Muscle of back (tissue), 13 donors: ENCODE measurements at places on chromosomes 11 and 22. TPM values are rescaled to one million over a fixed set of nuclear protein-coding genes. Genes with fewer than 3 reads are reported as not detected.

- no peak for DNase-seq
These were observed 32.1 kb downstream of the PPM1F start for GRCh38 chr22:21920341-21921183.

GRCh38 chr11:60756307-60757032, at the start of gene MS4A15:
TSS of gene MS4A15 (plus strand) at chr11:60756867. CDS start at chr11:60763734, 6,867 bp downstream.
- DNase-seq: no peak

- DNase-seq: no peak
These were observed 49.3 kb upstream of the PAX6 start for GRCh38 chr11:31860391-31860790.

EXPH5 gene
- 0.43 TPM for polyA plus RNA-seq

DNA sequence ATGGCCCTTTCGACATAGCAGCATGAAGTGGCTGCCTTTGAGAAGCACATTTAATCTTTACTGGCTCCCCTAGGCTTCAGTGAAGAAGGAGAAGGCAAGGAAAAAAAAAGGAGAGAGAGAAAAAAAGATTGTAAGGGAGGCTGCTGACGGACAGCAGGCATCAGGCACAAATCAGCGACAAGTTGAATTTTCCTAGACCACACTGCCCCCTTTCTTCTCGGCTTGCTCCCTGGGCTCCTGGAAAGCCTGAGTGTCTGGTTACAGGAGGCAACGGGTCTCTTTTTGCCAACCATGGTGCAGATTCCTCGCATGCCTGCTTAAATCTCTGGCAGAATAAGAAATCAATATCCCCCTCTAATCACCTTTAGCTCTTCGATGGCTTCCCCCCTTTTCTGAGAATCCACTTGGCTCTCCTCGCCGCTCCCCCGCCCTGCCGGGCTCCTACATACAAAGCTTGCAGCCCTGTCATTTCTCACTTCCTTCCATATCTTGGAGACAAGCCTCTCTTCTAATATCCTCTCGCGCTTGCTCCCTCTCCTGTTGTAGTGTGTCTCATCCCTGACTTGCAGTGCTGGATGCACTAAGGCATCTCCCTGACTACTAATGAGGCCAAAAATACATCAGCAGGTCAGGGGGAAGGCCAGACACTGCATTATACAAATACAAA, 14.3 kb downstream of the BLID start:
- peak; percentile 97 for DNase-seq

GRCh38 chr11:113644605-113645004, 61.5 kb downstream of the TMPRSS5 start:
- no peak for DNase-seq

KIAA1671 gene
- 18.9 TPM for polyA plus RNA-seq

DNA sequence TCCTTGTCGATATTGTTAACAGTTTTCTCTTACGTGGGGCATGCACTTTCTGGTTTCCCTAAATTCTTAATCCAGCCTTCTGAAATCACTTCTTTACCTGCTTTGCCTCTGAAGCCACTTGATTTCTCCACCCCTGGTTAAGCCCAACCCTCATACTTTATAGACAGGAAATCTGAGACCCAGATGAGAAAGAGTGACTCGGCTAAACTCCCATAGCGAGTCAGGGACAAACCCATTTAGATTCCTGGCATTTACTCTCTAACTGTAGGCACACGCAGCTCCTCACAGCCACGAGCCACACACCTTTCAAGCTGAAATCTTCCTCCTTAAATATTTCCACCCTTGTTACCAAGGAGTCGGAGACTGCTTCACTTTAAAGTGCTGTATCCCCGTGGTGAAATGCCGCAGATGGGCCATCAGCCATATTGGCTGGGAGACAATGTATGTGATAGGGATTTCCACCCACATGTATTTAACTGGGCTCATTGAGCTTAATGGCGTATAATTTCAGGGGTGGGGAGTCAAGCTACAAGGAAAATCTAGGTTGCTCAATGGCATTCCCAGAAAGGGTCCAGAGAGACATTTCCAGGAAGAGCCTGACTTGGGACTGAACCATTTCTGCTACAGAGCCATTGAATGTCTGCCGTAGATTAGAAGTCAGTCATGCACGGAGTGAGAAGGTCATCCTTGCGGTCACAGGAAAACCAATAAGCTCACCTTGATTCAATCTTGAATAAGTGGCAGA, 49.9 kb upstream of the GRK3 start:
- DNase-seq: no peak

TRIM29 gene
- polyA plus RNA-seq: not detected

GRCh38 chr22:38429499-38430068, 25.4 kb downstream of the KCNJ4 start:
- peak; percentile 71 for DNase-seq

ELMOD1 gene
- 3.5 TPM for polyA plus RNA-seq

- no peak for DNase-seq
These were observed 1114.1 kb downstream of the BRD1 start for GRCh38 chr22:48713272-48714205.

APOBEC3A gene
- 2.1 TPM for polyA plus RNA-seq

- DNase-seq: no peak
These were observed 332.8 kb upstream of the PLET1 start for GRCh38 chr11:112593440-112593839.

TOMT gene
- not detected for polyA plus RNA-seq

DNA sequence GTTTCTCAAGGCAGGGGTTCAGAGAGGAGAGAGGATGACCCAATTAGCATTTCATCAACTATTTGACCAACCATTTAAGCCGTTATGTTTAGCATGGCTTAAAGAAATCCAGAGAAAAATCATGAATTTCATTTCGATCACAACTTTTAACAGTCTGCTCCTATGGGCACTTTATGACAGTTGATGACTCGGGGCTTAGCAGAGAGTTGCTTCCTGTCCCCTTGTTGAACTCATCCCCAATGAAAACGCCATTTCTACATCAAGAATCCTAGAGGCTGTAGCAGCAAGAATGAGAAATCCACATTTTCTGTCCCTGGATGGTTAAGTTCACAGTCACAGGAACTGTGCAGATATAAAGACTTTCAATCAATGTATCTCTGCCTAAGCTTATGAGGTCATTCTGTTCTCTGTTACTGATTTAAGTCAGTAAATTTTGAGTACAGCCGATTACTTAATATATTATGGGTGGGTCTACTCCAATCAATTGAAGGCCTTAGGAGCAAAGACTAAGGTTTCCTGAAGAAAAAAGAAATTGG, 81.1 kb downstream of the BDNF start:
- peak; percentile 70 for DNase-seq

- peak; percentile 73 for DNase-seq
These were observed 34.1 kb downstream of the NEU3 start for GRCh38 chr11:75022759-75023396.

- no peak for DNase-seq
These were observed 1461.2 kb downstream of the TBC1D22A start for GRCh38 chr22:48223488-48224190.
